Mesothelial cell of epicardium (in vitro differentiated cells): ENCODE measurements at places on chromosomes 2 and 18.

DNA sequence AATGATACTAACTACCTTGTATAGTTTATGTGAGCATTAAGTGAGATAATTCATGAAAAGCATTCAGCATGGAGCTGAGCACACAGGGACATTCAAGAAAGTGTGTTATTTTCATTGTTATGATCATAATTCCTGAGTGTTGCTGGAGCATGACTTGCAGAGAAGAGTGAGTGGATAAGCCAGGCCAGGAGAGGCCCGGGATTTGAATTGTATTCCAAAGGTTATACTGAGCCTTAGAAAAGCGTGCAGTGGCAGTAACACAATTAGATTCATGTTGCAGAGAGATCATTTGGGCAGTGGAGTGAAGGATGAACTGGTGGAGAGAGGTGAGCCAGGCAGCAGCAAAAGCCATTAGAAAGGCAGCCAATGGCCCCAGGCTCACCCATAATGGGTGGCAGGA is 142.9 kb upstream of the SH3BP4 start:
- DNase-seq: no peak
- peaks cover 22% of the 10 kb centered on the region for H3K27me3 ChIP-seq
- peaks cover 4% of the 10 kb centered on the region for H3K36me3 ChIP-seq
- no peak overlapping the region for H3K27ac ChIP-seq
- no peak overlapping the region for H3K4me3 ChIP-seq
- peaks cover 19% of the 10 kb centered on the region for H3K4me1 ChIP-seq

- DNase-seq: no peak
- H3K4me1 ChIP-seq: peaks cover 3% of the 10 kb centered on the region
Observed at GRCh38 chr2:166539340-166540162, 45.5 kb upstream of the SCN7A start.

DNA sequence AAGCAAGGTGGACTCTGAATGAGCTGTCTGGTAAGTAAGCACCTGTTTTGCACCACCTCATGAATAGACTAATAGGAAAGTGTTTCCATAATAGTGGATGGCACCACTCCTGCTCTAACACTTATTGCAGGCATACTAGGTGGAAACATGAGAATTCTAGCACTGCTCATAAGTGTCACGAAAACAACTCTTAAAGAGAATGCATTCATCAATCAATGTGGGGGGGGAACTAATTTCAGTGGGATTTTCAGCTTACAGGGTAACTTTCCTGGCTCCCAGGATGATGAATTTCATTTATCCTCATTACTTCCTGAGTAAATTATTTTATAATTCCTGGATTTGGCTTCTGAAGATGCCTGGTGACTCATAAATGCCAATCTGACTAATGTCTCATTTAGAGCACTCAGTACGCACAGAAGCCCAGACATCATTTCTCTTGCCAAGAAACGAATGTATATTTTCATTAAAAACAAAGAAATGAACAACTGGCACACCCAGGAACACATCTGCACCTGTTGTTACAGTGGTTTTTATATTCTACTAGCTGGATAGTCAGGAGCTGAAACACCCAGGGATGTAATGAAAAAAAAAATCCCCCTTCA is 129.6 kb downstream of the PID1 start:
- no peak overlapping the region for H3K27ac ChIP-seq
- DNase-seq: no peak
- no peak overlapping the region for H3K4me3 ChIP-seq
- H3K27me3 ChIP-seq: peaks cover 22% of the 10 kb centered on the region
- H3K4me1 ChIP-seq: no peaks in the 10 kb centered on the region

- H3K27me3 ChIP-seq: no peaks in the 10 kb centered on the region
- H3K4me3 ChIP-seq: no peak overlapping the region
- no peak for DNase-seq
- peaks cover 18% of the 10 kb centered on the region for H3K36me3 ChIP-seq
- no peak overlapping the region for H3K27ac ChIP-seq
Observed at GRCh38 chr18:44958455-44958854, 277.8 kb downstream of the SETBP1 start.

DNA sequence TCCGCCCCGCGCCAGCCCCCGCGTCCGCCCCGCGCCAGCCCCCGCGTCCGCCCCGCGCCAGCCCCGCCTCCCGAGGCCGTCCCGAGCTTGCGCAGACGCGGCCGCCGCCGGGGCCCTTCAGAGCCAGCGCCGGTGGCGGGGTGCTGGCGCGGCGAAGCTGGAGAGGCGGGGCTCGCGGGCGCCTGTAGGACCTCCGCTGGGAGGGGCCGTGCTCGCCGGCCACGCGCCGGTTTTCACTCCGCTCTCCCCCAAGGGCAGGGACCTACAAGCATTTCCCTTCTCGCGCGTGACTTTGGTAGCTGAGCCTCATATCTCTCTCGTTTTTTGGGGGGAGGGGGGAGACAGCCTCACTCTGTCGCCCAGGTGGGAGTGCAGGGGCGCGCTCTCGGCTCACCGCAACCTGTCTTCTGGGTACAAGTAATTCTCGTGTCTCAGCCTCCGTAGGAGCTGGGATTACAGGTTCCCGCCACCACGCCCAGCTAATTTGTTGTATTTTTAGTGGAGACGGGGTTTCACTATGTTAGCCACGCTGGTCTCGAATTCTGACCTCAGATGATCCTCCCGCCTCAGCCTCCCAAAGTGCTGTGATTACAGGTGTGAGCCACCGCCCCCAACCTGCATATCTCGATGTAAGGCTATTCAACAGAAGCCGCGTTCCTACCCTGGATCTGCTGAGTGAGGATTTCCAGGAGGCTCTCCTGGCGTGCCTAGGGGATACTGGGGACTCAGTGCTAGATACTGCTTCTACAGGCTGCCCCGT is at the start of gene ZNF514:
Gene ZNF514, minus strand, starts transcription at position 159 of the 760 bp plus-strand sequence. CDS start 6,595 bp downstream, outside the sequence.
- H3K27ac ChIP-seq: peak within 1 kb of the TSS; percentile 95
- H3K27me3 ChIP-seq: no peaks in the 10 kb centered on the region

- DNase-seq: no peak
- no peak overlapping the region for H3K27ac ChIP-seq
- H3K27me3 ChIP-seq: no peaks in the 10 kb centered on the region
- no peak overlapping the region for H3K4me3 ChIP-seq
- peaks cover 10% of the 10 kb centered on the region for H3K4me1 ChIP-seq
Observed at GRCh38 chr2:28419443-28420270, 27.0 kb downstream of the FOSL2 start.

GRCh38 chr2:240507060-240507777 is 50.6 kb downstream of the ANKMY1 start:
- no peak for DNase-seq
- no peaks in the 10 kb centered on the region for H3K27me3 ChIP-seq
- H3K27ac ChIP-seq: no peak overlapping the region
- peaks cover 13% of the 10 kb centered on the region for H3K36me3 ChIP-seq

DNA sequence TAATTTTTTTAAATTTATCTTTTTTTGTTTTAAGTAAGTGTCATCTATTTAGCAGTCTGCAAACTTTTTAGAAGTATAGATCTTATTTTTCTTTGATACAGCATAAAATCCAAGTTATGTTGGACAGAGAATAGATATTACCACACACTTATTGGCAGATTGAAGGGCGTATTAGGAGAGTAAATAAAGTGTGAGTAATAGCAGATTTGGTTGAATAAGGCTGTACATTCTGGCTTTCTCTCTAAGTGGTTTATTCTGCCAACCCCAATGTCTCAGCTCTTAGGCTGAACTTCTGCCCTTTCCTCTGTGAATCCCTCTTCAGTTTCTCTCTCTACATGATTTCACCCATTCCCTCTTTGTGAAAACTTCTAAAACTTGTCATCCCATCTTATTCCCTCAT is 651.2 kb downstream of the DCC start:
- no peaks in the 10 kb centered on the region for H3K4me1 ChIP-seq
- H3K27me3 ChIP-seq: no peaks in the 10 kb centered on the region
- H3K36me3 ChIP-seq: no peaks in the 10 kb centered on the region

- H3K27ac ChIP-seq: peak overlapping the region; percentile 93
- peaks cover 25% of the 10 kb centered on the region for H3K36me3 ChIP-seq
- no peak for DNase-seq
- H3K4me1 ChIP-seq: peaks cover 34% of the 10 kb centered on the region
- no peaks in the 10 kb centered on the region for H3K27me3 ChIP-seq
Observed at GRCh38 chr2:46001290-46001689, 295.9 kb upstream of the EPAS1 start.

DNA sequence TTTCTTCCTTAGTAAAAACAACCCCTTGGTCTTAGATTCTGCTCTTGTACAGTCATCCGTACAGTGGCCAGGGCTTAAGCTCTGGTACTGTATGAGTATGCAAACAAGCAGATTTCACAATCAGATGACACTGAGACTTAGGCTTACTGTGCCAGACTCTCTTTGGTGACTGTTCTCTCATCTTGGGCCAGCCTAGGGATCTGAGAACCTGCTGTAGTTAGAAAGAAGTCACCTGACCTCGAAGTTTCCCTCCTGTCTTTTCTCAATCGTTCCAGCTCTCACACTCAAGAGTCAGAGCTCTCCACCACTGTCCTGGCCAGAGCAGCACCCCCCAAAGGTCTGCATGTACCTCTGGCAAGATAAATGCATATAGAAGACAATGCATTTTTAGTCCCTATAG is 63.2 kb downstream of the ZEB2 start:
- peaks cover 93% of the 10 kb centered on the region for H3K4me1 ChIP-seq
- H3K4me3 ChIP-seq: no peak overlapping the region
- H3K27me3 ChIP-seq: no peaks in the 10 kb centered on the region
- H3K36me3 ChIP-seq: no peaks in the 10 kb centered on the region
- DNase-seq: no peak

DNA sequence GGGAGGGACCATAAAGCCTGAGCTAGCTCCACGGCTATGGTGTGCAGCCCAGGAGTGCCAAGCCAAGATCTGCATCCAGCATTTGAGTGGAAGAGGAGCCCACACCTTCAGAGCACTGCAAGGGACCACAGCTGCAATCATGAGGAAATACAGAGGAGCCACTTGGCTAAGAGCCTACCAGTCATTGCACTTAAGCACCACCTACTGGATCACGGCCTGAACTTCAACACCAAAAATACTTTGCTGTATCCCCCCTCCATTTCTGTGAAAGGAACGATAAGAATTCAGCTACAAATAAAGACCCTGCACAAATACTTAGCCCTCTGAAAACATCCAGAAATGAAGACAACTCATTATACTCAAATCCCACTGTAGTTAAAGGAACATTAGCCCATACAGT is 545.3 kb downstream of the TSN start:
- no peaks in the 10 kb centered on the region for H3K4me1 ChIP-seq
- no peak overlapping the region for H3K4me3 ChIP-seq
- H3K27ac ChIP-seq: no peak overlapping the region
- no peaks in the 10 kb centered on the region for H3K27me3 ChIP-seq
- H3K36me3 ChIP-seq: peaks cover 4% of the 10 kb centered on the region

GRCh38 chr18:59514203-59514602 is 155.1 kb upstream of the LMAN1 start:
- H3K36me3 ChIP-seq: no peaks in the 10 kb centered on the region
- DNase-seq: no peak
- H3K27ac ChIP-seq: peak overlapping the region; percentile 10
- H3K4me3 ChIP-seq: no peak overlapping the region

DNA sequence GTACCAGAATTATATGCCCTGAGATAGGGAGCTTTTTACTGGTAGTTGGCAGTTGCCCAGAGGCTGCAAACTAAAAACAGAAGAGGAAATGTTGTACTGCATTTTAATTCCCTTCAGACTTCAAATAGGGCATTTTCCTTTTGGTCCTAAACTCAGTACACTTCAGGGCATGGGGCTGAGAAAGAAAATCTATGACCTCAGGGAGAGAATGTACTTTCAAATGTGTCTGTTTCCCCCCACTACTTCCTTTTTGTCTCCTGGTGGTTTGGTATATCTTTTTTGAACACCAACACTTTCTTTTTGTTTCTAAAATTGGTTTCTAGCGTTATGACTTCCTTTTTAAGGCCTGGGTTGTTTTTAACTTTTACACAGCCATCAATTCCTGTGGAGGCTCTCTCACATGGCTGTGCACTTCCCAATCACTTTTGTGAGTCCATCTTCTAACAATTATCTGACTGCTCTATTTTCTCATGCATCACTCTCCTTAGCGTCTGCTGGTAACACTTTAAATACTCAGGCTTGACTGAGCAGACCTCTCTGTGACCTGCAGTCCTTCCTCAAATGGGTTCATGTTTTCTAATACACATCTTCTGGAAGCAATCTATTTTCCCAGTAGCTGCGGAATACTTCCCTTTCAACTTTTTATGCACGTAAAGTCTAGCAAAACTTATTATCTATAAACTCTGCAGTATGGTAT is 596.0 kb downstream of the LRP1B start:
- H3K27ac ChIP-seq: peak overlapping the region; percentile 44
- H3K36me3 ChIP-seq: no peaks in the 10 kb centered on the region
- H3K4me3 ChIP-seq: no peak overlapping the region
- no peaks in the 10 kb centered on the region for H3K27me3 ChIP-seq
- no peak for DNase-seq

DNA sequence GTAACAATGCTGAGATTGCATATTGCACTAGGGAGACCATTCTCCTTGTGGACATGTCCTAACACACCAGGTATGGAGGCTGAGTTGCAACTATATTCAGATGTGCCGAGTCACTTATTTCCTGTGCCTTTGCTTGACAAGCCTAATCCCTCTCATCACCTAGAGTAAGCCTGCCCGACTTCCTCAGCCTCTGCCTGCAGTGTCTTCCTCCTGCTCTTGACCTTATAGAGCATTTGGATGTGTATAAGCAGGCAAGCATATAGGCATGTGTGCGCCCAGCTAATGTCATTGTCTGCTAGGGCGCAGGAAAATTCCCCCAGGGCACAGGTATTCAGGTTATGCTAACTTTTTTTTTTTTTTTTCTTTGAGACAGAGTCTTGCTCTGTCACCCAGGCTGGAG is 316.9 kb downstream of the CDH2 start:
- H3K27ac ChIP-seq: no peak overlapping the region
- no peaks in the 10 kb centered on the region for H3K36me3 ChIP-seq
- H3K4me1 ChIP-seq: peaks cover 17% of the 10 kb centered on the region
- H3K27me3 ChIP-seq: no peaks in the 10 kb centered on the region
- no peak overlapping the region for H3K4me3 ChIP-seq

DNA sequence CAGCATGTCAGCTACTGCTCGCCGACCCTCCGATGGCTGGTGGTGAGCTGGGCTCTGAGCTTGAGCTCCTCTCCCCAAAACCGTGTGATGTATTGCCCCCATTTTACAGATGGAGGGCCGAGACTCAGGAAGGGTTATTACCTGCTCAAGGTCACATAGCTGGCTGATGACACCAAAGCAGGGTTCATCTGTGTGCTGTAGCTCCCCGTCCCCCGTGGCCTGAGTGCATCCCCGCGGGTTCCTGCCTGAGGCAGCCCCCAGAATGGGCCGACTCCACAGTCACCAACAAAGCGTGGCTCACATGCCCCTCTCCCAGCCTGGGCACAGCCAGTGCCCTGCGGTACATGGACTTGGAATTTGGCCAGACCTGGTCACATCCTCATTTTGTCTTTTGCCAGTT is 198.6 kb downstream of the TFCP2L1 start:
- no peak overlapping the region for H3K4me3 ChIP-seq
- DNase-seq: no peak
- H3K4me1 ChIP-seq: peaks cover 6% of the 10 kb centered on the region
- no peak overlapping the region for H3K27ac ChIP-seq

GRCh38 chr18:10269261-10269660 is 185.2 kb upstream of the APCDD1 start:
- no peak for DNase-seq
- peaks cover 24% of the 10 kb centered on the region for H3K4me1 ChIP-seq
- H3K4me3 ChIP-seq: no peak overlapping the region
- no peak overlapping the region for H3K27ac ChIP-seq
